ENCODE measurements at places on chromosomes 7 and 10.
A peak's percentile ranks its signal among the peaks of the same experiment; 100 is the strongest.

GRCh38 chr10:95814011-95814727 is 58.2 kb downstream of the ENTPD1 start:
- no peak for DNase-seq

DNA sequence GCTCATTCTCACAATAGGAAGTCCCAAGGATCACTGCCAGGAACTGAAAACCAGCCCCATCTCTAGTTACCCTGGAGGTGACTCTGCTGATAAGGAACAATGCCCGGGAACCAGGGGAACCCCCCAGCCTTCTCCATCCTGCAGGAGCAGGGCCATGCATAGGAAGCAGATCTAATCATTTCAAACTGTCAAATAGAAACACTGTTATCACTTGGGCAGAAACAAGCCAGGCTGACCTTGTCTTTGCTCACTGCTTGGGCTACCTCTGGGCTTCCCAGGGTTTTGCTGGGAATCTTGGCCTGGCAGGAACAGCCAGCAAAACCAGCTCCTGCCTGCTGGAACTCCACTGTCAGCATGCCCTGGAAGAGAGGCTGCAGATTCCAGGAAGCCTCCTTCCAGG is 114.1 kb downstream of the RNF216 start:
- DNase-seq, result no peak

- no peak for DNase-seq
Observed at GRCh38 chr10:90621577-90621976, 236.3 kb downstream of the HTR7 start.

DNA sequence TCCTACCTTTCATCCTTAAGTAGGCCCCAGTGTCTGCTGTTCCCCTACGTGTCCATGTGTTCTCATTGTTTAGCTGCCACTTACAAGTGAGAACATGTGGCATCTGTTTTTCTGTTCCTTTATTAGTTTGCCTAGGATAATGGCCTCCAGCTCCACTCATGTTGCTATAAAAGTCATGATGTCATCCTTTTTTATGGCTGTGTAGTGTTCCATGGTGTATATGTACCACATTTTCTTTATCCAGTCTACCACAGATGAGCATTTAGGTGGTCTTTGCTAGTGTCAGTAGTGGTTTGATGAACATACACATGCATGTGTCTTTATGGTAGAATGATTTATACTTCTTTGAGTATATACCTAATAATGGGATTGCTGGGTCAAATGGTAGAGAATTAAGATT is 146.2 kb upstream of the SLC26A5 start:
- no peak for DNase-seq

DNA sequence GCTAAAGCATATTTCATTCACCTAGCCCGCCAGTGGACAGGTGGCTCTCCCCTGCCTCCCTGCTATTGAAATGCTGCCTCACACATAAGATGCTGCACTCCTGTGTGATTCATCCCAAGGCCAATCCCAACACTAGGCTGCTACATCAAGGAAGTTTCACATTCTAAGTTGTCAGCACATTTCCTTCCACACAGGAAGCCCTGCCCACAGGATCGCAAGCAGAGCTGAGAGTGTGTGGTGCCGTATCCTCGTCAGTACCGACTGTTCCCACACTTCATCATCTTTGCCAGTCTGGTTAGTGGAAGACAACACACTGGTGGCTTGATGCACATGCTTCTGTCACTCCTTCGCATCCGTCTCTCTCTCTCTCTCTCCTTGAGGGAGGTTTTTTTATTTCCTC is 194.3 kb upstream of the PPP2R2D start:
- DNase-seq, result no peak

DNA sequence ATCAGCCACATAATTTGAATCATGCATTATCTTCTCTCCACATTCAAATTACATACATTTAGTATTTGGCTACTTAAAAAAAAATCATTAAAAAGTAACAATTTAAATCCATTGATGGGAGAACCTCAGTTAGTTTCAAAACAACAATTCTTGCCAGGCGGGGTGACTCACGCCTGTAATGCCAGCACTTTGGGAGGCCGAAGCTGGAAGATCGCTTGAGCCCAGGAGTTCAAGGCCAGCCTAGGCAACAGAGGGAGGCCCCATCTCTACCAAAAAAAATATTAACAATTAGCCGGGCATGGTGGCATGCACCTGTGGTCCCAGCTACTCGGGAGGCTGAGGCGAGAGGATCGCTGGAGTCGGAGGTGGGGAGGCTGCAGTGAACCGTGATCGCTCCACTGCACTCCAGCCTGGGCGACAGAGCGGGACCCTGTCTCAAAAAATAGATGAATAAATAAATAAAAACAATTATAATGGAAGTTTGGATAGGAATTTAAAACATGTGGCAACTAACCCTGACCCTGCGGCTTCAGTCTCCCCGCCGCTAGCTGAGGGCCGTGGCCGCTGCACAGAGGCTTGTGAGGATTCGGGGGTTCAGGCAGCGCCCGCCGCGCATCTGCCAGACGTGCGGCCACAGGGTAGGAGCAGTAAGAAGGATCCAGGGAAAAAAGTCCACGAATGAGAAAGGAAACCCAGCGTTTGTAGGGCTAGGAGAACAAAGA is 1.1 kb upstream of the CSGALNACT2 start:
- DNase-seq, result no peak

GRCh38 chr7:134886353-134887057 is 99.8 kb upstream of the AGBL3 start:
- DNase-seq, result peak; percentile 45

DNA sequence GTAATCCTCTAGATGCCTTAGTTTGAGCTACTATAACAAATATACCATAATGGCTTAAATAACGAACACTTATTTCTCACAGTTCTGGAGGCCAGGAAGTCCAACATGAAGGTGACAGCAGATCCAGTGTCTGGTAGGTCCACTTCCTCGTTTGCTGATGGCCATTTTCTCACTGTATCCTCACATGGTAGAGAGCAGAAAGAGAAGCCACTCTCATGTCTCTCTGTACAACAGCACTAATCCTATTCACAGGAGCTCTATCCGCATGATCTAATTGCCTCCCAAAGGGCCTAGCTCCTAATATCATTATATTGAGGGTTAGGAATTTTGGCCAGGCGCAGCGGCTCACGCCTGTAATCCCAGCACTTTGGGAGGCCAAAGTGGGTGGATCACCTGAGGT is 10.2 kb downstream of the HIBADH start:
- no peak for DNase-seq

DNA sequence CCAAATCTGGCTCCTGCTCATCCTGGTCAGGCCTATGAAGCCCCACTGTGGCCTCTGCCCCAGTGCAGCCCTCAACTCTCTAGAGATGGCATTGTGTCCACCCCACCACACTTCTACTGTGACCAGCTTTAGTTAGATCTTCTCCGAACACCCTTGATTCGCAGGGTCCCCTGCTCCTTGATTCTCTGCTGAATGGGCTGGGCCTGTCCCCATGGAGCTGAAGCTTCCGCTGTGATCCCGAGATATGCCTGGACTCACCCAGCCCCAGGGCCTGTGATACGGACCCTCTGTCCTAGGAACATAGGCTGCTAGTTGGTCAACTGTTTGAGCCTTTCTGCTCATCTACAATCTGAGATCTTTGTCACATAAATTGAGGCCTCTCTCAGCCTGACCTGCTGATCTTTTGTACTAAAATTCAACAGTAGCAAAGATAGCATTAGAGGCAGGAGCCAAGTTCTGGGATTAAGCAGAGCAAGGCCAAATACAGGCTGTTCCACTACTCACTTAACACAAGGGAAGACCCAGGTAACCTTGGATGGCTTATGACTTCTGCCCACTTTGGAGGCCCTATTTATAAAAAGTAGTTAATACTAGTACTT is 6.5 kb upstream of the PPIF start:
- DNase-seq, result no peak

DNA sequence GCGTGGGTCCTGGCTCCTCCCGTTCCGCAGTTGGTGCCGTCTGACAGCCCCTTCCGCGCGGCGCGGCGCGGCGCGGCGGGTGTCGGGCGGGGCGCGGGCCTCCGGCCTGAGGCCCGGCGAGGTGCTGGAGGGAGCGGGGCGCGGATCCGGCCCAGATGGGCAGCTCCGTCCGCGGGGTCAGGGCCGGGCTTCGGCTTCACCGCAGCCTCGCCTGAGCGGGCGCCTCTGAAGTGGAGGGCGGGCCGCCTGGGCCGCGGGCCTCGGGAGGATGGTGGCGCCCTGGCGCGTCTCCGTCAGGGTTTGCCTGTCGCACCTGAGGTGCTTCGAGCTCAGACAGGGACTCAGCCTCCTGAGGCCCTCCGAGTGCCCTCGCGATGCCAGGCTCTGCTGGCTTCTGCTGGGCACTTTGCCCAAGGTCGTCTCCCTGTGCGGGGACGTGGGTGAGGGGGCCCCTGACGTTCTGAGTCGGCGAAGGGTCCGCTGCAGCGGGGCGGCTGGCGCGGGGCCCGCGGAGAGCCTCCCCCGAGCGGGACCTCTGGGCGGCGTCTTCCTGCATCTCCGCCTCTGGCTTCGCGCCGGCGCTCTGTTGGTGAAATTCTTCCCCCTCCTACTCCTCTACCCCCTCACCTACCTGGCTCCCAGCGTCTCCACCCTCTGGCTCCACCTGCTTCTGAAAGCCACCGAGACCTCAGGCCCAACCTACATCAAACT is 473 bp downstream of the ADCK2 start:
- peak; percentile 67 for DNase-seq

DNA sequence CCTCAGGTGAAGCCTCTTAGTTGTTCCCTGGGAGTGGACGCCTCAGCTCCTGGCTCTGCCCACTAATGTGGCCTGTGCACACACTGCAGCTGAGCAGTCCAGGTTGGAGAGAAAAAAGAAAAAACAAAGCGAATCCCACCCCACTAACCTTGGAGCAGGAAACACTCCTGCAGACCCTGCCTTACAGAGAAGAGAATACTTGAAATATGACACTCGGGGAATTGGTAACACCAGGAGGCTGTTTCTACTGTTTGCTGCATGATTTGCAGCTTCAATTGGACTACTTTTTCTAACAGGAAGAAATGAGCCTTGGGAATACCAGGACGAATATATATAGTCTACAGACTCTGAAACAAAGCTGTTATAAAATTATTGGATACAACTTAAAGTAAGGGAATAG is 22.2 kb downstream of the CDHR3 start:
- DNase-seq, result no peak
